ENCODE measurements at places on chromosomes 7 and 10.
A peak's percentile ranks its signal among the peaks of the same experiment; 100 is the strongest.

GRCh38 chr10:27450225-27450624 is 53.9 kb upstream of the RAB18 start:
- DNase-seq = no peak

- peak; percentile 63 for DNase-seq
Measured at GRCh38 chr7:27133409-27134231, 3.1 kb upstream of the HOXA4 start.

DNA sequence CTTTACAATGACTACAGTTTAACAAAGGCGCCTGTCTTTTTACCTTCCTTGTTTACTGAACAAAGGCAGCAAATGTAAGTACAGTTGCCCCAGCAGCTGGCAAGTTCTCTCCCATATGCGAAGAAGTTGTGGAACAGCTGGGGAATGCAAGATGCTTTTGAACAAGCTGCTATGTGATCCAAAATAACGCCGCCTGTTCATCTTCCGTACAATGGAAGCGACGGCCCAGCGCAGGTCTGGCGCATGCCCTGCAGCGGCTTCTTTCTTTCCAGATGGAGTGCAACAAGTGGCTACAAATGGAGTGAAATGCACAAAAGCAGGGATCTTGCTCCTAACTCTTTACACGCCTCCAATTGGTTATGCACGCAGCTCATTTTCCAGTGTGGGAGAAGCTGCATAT is 97.0 kb upstream of the SVIL start:
- DNase-seq = peak; percentile 4

DNA sequence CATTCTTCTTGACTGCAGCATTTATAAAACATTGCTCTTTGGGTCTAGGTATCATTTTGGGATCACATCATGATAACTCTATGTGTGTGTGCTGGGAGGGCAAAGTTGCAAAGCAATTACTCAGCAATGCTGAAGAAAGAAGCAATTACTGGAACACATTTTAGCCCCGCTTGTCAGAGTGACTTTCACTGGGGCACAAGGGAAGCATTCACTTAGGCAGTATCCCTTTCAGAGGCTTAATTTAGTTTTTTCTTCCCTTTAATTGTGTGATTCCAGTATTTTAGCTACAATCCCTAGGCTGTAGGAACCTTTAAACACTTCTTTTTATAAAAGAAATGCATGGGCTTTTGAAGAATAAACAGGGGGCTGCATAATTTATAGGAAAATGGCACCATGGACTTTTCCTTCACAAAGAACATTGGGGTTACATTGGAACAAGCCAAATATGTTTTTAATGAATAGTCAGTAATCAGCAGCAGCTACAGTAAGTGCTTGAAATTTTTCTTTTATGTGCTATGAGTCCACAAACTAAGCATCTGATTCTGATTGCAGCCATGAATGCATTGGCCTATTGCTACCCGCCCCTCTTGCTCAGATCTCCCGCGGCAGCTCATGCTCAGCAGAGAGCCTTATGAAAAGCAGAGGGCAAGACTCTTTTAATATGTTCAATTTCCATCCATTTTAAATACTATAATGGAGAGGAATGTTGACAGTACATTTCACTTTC is 51.2 kb upstream of the NXPH1 start:
- DNase-seq = no peak

GRCh38 chr10:129280908-129281586 is 186.0 kb upstream of the MGMT start:
- no peak for DNase-seq

DNA sequence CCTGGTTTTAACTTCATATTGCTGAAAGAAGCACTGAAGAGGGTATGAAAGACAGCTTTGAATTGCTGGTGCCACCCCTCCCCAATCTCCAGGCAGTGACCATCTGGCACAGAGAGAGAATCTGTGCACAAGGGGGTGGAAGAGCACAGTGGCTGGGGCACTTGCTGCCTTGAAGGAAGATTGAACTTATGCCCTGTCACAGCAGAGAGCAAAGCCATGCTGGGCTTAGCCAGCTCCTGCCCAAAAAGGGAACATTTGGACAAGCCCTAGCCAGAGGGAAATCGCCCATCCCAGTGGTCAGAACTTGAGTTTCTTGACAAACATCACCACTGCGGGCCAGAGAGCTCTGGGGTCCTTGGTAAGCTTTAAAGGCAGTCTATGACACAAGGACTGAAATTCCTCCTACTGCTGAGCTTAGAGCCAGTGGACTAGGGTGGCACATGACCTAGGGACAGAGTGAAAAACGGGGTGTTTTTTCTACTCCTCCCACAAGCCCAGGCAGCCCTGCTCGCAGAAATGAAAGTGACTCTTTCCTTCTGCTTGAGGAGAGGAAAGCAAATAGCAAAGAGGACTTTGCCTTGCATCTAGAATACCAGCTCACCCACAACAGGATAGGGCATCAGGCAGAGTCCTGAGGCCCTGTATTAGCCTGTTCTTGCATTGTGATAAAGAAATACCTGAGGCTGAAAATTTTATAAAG is 257.2 kb downstream of the CTNNA3 start:
- peak; percentile 66 for DNase-seq

DNA sequence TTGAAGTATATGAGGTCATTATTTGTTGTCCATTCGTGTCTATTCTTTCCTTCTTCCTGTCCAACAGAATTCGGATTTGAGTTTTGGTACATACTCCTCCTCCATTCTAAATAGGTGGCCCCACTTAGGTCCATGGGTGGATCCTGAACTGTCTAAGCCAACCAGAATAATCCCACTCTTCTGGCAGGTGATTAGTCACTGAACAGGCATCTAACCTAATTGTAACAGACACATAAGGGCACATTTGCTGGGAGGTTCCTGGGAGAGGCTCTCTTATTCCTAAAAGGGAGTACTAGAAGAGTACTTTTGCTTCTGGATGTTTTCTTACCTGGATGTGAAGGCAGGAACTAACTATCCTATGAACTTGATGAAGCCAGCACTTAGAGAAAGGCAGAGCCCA is 16.8 kb downstream of the LRRC72 start:
- peak; percentile 18 for DNase-seq

DNA sequence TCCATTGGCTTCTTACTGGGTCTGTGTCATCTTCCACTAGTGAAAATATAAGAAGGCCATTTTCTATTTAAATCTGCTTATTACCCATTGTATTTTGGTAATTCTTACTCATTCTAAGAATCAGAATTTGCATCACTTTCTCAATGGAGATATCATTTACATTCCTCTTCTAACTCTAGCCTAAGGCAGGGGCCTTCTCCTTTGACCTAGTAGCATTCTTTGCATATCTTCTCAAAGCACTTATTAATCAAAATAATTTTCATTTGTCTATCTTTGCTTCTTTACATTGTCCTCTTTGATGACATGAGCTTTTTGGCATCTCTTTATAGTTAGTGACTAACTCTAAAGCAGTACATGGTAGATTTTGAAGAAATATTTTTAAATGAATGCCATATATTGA is 400.9 kb upstream of the SEMA3D start:
- no peak for DNase-seq

DNA sequence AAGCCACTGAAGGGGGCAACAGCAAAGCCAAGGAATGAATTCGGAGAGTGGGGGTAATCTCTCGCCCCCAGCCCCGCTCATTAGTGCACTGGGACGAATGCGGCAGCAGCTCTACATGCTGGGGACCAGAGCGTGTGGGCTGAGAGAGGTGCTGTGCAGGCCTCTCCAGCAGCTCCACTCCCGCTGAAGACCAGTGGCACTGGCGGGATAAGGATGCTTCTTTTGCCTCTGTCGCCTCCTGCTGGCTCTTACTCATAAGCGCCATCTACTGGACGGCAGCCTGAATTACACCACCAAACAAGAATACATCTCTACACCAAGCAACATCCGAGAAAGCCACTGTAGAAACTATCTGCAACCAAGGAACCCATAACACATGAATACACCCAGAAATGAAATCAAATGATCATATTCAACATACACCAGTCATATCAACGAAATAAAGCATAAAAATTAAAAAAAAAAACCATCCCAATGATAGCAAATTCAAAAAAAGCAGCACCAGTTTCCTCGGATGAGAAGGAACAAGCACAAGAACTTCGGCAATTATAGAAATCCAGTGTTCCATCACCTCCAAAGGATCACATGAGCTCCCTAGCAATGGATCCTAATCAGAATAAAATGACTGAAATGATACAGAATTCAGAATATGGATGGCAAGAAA is 79.0 kb upstream of the TMEM168 start:
- peak; percentile 54 for DNase-seq

- no peak for DNase-seq
Measured at GRCh38 chr7:18317941-18318340, 177.6 kb upstream of the HDAC9 start.

DNA sequence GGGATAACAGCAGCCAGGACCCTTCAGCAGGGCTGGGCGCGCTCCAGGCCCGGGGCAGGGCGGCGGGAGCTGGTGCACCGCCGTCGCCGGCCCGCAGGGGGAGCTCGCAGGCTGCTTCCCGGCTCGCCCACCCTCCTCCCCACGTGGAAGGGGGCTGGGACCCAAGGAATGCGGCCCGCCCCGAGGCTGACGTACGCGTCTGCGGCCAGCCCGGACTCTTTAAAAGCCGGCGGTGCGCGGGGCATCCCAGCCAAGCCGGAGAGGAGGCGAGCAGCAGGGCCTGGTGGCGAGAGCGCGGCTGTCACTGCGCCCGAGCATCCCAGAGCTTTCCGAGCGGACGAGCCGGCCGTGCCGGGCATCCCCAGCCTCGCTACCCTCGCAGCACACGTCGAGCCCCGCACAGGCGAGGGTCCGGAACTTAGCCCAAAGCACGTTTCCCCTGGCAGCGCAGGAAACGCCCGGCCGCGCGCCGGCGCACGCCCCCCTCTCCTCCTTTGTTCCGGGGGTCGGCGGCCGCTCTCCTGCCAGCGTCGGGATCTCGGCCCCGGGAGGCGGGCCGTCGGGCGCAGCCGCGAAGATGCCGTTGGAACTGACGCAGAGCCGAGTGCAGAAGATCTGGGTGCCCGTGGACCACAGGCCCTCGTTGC is at the start of gene PFKFB3:
Gene PFKFB3 (plus strand): TSS at position 249 of the 647 bp plus-strand sequence. CDS start 329 bp downstream, at position 578.
- peak; percentile 87 for DNase-seq

- no peak for DNase-seq
Measured at GRCh38 chr10:106027240-106027639, 1137.3 kb downstream of the SORCS1 start.

DNA sequence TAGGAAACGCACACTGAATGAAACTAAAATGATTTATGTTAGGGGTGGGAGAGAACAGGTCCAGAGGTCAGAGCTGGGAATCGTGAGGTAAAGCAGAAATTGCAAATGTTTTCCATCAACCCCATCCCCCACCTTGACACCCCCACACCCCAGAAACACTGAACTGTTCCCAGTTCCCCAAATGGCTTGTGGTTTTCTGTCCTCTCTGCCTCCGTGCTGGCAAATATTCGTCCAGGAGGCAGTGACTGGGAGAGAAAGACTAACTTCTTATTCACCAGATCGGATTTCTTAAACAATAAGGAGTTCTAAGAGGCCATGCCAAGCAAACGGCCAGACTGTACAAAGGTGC is 730 bp upstream of the RASSF4 start:
- DNase-seq = no peak

DNA sequence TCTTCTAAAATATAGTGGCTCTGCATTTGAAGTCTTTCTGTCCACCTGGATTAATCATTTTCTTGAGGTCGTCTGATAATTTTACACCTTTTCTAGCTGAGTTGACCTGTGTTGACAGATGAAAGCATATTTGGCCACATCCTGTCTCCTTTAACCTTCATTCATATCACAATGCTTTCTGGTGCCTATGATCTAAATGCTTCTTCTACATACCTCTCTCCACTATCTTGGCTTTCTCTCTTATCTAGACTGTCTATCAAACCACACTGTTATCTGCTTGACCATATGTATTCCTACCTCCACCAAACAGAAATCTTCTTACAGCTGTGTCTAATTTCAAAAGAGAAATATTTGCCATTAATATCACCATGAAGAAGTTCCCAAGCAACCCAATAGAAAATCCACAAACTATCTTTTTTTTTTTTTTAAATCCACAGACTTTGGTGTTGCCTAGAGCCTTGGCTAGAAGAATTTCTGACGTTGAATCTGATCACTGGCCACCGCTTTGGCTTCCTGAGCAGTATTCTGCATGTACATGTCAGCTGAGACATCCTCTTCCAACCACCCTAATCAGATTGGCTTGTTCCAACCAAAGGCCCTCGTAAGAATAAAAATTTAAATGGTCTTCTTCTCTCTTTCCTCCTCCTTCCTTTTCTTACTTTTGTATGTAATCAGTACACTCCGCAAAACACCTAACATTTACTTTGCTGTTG is 66.3 kb upstream of the SP4 start:
- DNase-seq = no peak

DNA sequence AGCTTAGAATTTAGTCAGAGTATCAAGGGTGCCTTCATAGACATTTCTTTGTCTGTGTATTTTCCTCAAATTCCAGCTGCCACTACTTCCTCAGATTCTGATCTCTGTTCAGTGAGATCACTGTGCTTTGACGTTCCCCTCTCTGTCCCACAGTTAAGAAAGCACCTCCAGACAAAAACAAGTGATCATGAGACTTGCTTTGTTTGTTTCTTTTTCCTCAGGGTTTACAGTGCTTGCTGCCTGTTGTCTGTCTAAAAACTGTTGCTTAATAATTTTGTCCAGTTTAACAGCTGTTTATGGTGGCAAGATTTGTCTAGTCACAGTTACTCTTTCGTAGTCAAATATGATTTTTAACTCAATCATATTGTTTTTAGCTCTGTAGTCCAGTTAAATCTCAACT is 29.1 kb downstream of the TRUB1 start:
- DNase-seq = no peak

DNA sequence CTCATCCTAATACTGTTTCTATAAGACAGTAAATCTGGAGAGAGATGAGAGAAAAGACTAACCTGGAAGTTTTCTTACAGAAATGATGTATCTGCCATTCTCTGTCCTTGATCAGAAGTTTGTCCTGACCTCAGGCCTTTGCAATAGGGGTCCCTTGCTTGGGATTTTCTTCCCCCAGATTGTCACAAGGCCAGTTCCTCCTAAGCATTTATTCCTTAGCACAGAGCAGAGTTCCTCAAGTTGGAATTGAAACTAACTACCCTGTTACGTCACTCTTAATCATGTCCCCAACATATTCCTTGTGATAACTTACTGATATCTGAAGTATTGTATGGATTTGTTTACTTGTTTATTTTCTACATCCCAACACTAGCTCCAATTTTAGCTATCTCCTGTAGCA is 202.1 kb downstream of the COBL start:
- no peak for DNase-seq

- no peak for DNase-seq
Measured at GRCh38 chr7:100372256-100372655, 1.0 kb upstream of the PILRA start.

GRCh38 chr10:77485847-77486246 is 151.8 kb downstream of the KCNMA1 start:
- DNase-seq = peak; percentile 15

DNA sequence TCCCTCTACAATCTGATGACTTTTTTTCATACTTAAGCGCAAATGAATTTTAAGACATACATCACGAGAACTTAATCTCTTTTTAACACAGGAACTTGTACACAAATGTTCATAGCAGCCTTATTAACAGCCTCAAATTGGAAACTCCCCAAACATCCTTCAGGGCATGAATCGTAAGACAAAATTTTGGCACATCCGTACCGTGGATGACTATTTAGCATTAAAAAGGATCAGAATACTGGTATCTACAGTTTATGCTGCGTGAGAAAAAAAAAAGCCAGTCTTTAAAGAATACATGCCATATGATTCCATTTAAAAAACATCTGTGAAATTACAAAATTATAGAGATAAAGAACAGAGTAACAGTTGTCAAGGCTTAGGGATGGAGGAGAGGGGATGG is 46.8 kb downstream of the PDE1C start:
- DNase-seq = no peak

- DNase-seq = no peak
Measured at GRCh38 chr7:137915266-137915665, 68.5 kb upstream of the DGKI start.

GRCh38 chr7:36400606-36401005 is 10.9 kb downstream of the ANLN start:
- DNase-seq = no peak

- no peak for DNase-seq
Measured at GRCh38 chr10:5947471-5948207, 29.7 kb downstream of the IL15RA start.
